ENCODE measurements at places on chromosomes 13 and 19.

DNA sequence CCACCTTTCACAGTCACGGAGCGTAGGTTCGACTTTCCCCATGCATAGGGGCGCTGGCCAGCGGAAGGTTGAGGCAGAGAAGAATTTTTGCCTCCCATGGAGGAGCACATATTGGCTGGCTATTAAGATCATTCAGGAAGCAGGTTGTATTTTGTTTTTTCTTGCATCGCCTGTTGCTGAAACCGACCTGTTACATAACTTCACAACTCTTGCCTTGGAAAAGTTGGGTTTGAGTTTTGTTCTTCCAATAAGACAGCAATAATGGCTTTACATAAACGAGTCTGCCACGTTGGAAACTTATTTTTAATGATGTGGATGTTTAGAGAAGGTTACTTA lies 1.4 kb downstream of the UPF1 start:
- DNase-seq: no peak

DNA sequence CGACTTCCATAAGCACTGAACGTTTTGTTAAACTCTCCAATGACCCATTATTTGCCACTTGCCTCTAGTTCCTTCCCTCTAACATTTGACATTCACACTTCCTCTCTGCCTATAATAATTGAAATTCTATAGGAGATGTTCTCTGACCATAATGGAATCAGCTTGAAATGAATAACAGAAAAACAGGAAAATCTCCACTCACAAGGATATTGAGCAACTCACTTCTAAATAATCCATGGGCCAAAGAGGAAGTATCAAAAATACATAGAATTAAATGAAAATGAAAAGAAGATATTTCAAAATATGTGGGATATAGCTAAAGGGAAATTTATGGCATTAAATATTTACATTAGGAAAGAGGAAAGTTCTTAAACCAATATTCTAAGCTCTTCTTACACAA lies 3.4 kb upstream of the FCGBP start:
- no peak for DNase-seq

DNA sequence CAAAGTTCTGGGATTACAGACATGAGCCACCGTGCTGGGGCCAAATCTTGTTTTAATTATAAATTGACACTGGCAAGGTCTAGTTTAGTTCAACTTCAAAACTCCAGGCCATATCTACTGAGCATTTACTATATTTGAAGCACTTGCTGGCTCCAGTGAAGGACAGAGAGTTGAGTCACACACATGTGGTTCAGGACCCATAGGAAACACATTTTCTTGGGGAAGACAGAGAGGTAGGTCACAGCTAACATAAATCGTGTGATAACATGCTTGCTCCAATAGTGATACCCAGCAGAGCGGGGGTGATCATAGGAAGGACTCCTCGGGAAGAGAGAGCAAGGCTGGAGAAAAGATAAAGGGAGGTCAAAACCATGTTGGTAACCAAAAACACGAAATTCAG lies 170.6 kb upstream of the TSC22D1 start:
- no peak for DNase-seq

DNA sequence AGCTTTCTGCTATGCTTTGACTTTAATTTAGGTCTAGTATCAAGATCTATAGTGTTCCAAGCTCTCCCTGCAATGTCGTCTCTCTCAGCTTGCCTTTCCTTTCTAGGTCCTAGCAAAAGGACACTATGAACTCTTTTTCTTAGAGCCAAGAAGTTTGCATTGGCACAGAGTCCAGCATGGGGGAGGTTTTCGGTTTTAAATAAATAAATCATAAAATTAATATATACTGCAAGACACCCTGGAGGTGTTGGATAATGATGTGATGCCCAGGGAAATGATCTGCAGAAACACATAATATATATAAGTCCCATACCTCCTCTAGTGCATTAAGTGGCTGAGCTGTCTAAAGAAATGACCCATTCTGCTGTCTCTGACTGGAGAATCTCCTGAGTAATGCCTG lies 316.4 kb upstream of the MAB21L1 start:
- DNase-seq: no peak

- DNase-seq: no peak
Measured at GRCh38 chr19:2046046-2046907, 4.8 kb downstream of the MKNK2 start.

- peak; percentile 71 for DNase-seq
Measured at GRCh38 chr19:54162241-54162805, 2.8 kb upstream of the LENG1 start.

- no peak for DNase-seq
Measured at GRCh38 chr13:43924549-43925245, 45.0 kb downstream of the LACC1 start.

GRCh38 chr13:90979059-90979458 lies 368.4 kb upstream of the MIR17HG start:
- no peak for DNase-seq

- no peak for DNase-seq
Measured at GRCh38 chr13:104571161-104571892, 1505.1 kb upstream of the SLC10A2 start.

DNA sequence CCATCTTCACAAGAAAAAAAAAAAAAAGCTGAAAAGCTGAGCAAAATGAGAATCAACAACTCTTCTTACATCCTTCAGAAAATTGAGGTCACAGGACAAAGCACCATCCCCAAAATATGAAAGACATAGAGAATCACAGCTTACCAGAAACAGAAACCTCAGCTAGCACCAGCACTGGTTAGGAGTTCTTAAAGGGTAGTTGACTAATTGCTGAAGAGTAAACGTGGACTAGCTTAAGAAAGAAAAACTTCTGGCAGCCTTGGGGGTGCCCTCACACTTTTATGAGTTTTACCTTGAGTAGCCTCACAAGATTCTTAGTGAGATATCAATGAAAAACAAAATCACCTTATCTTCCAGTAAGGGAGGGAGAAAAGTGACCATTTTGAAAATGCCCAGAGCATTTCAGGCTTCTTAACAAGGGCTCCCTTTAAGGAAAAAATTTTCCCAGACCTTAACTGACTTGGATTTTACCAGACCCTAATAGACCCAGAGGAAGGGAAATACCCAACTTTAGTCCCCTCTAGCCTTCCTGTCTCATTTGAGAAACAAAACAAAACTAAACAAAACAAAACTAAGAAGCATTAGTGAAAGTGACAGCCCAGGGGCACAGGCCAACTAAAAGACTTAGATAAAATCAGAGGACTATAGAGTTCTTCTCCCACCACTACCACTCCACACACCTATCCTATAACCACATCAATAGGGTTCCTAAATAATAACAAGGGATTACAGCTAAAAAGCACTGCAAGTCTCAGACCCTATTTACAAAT lies 888.6 kb downstream of the DIAPH3 start:
- DNase-seq: no peak

DNA sequence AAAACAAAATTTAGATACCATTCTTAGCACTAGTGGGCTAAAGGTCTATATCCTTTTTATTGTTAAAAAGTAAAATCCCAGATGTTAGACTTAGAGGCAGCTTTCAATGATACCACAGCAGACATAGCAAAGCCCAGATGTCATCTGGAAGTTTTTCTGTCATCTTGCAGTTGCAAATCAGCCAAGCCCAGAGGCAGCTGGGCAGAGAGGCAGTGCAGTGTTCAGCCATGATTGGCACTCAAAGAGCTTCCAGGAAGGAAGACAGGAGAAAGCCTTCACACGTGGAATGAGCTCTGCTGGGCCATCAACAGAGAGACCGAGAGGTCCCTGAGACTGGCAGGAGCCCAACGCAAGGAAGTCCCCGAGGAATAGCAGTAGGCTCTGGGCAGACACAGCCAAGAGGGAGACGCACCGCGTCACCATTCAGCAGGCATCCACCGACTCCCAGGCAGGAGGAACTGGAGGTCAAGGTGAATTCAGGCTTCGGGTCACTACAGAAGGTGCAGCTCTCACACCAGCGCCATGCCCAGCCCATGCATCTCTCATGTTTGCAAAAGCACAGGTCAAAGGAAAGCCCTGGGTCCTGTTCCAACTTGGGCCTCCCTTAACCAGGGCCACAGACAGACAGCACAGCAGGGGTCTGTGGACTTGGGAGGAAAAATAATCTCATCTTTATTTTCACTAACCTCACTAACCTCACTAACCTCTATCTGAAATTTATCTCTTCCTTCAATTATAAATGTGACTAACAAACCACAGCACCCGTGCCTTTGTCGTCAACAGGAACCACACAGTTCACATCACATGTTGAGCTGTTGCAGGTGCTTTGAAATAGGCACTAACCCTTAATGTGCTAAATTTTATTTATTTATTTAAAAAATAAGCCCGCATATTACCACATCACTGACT lies 54.9 kb downstream of the TUBGCP3 start:
- DNase-seq: no peak

DNA sequence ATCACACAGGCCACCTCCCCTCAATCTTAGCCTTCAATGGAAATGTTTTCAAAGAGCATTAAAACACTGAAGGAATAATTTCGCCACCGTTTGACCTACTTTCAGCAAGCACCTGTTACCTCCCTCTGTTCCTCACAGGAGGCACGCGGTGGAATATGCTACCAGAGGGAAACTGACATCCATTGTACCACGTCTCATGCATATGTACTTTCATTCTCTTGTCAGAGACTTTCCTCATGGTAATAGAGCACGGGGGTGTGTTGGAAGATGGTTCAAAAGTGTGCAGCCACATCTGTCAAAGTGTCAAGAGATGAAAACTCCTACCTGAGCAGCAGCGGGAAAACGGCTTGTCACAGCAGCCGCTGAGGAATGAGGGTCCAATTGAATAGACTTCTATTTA lies 143.4 kb downstream of the NALCN start:
- DNase-seq: no peak

GRCh38 chr19:33492951-33493350 lies 28.6 kb downstream of the PEPD start:
- DNase-seq: no peak

GRCh38 chr13:29706923-29707322 lies 111.4 kb upstream of the SLC7A1 start:
- no peak for DNase-seq

- DNase-seq: no peak
Measured at GRCh38 chr13:25966086-25966485, 85.7 kb downstream of the SHISA2 start.

DNA sequence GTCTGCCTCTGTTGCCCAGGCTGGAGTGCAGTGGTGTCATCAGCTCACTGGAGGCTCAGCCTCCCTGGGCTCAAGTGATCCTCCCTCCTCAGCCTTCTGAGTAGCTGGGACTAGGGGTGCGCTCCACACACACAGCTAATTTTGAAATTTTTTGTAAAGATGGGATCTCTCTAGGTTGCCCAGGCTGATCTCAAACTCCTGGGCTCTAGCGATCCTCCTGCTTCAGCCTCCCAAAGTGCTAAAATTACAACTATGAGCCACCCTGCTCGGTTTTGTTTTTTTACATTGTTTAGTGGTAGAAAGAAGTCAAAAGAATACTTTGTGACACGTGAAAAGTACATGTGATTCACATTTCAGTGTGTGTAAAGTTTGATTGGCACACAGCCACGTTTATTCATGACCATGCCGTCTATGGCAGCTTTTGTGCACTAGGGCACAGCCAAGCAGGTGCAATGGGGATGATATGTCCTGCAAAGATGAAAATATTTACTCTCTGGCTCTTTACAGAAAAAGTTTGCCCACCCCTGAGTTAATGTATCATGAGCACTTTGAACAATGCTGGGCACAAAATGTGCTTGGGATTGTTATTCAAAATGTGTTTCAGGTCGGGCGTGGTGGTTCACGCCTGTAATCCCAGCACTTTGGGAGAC lies 16.2 kb upstream of the NFIC start:
- DNase-seq: no peak

- DNase-seq: no peak
Measured at GRCh38 chr13:54232700-54233099, 1204.1 kb downstream of the OLFM4 start.

DNA sequence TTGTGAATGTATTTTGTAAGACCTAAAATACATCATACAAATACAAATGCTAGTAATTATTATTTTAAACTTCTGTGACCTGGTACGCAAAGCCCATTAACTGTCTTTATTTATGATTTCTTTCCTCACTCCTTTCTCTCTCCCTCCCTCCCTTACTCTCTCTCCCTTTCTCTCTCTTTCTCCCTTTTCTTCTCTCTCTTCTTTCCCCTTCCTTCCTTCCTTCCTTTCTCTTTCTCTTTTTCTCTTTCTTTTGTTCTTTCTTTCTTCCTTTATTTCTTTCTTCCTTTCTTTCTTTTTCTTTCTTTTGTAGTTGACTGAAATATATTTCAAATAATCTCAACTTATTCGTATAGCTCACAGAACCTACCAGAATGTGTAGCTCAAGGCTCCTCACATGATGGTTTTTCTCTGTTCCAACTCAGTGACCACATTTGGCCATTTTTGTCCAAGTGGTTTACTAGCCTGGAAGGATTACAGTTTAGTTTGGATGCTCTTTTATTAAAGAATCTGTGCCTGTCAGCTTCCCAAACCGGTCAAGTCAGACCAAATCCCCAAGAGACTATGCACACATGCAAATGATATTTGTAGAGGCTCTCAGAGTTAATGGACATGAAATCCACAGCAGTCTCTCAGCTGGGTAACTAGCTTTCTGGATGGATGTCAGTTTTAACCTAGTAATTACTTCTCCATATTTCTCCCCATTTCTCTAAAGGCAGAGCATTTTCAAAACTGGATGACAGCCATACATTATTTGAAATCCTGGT lies 71.7 kb downstream of the POSTN start:
- DNase-seq: no peak

- DNase-seq: no peak
Measured at GRCh38 chr13:47798194-47798593, 202.9 kb downstream of the SUCLA2 start.

GRCh38 chr13:45809801-45810394 lies 41.7 kb downstream of the SIAH3 start:
- no peak for DNase-seq

- DNase-seq: no peak
Measured at GRCh38 chr13:36770741-36771140, 48.3 kb upstream of the RFXAP start.

DNA sequence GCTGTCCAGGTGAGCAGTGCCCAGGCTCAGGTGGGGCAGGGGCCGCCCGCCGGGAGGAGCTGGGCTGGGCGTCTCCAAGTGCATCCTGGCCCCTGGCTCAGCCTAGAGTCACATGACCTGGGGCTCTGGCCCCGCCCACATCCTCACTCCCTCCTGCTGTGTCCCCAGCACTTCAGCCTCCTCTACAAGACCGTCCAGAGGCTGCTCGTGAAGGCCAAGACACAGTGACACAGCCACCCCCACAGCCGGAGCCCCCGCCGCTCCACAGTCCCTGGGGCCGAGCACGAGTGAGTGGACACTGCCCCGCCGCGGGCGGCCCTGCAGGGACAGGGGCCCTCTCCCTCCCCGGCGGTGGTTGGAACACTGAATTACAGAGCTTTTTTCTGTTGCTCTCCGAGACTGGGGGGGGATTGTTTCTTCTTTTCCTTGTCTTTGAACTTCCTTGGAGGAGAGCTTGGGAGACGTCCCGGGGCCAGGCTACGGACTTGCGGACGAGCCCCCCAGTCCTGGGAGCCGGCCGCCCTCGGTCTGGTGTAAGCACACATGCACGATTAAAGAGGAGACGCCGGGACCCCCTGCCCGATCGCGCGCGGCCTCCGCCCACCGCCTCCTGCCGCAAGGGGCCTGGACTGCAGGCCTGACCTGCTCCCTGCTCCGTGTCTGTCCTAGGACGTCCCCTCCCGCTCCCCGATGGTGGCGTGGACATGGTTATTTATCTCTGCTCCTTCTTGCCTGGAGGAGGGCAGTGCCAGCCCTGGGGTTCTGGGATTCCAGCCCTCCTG lies 16.8 kb upstream of the CELF5 start:
- DNase-seq: no peak

All from T-helper 9 cell (primary cell).